ENCODE measurements at places on chromosomes 6 and 20. TPM values are rescaled to one million over a fixed set of nuclear protein-coding genes. Genes with fewer than 3 reads are reported as not detected.

DNA sequence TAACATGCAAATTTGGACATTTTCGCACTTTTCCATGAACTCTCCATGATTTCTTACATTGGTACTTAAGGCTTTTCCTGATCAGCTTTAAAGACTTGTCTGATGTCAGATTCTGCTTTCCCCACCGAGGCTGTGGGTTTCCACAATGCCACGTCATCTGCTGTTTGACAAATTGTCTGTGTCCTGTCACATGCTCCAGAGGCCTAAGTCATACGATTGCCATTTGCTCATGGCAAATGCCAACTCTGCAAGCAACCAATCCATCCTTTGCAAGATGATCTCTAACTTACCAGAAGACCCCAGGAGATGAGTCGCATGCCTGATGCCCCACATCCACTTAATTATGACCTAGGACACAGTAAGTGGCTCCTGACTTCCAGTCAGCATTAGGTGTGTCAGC, 556.5 kb downstream of the BMP2 start:
- no peaks in the 10 kb centered on the region for H3K36me3 ChIP-seq
- H3K27ac ChIP-seq: no peak overlapping the region
- no peaks in the 10 kb centered on the region for H3K4me1 ChIP-seq
- H3K27me3 ChIP-seq: peaks cover 6% of the 10 kb centered on the region
- DNase-seq: no peak

GRCh38 chr20:48669946-48670605, 157.7 kb downstream of the PREX1 start:
- H3K27me3 ChIP-seq: no peaks in the 10 kb centered on the region
- no peak overlapping the region for H3K27ac ChIP-seq
- H3K4me3 ChIP-seq: no peak overlapping the region
- peaks cover 2% of the 10 kb centered on the region for H3K36me3 ChIP-seq
- no peaks in the 10 kb centered on the region for H3K4me1 ChIP-seq

DNA sequence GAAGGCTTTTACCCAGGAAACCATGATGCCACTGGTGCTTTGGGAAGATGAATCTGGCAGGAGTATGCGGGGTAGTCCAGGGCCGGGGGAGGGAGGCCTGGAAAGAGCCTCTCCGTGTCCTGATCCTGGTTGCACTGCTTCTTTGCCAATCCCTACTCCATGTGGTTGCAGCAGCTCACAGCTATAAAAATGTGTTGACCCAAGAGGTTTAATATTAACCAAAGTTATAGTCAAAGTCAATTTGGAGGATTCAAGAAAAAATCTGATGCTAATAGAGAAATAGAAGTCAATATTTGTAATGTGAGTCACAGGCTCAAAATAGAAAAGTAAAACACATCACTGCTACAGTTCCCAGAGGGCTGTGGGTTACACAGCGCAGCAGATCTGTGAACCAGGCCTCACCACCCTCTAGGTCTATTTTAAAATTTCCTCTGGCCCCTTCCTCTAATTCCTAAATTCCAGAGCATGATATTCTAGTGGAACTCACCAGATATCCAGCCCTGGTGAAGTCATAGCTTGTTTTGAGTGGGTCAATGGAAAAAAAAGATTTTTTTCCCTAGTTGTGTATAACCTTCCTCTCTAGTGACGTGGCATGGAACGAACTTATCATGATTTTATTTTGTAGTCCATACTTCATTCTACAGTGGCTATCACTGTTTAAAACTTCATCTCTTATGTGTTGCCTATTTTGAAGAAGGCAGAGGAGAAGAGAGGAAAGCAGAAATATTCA, 63.2 kb upstream of the BMP2 start:
- H3K4me3 ChIP-seq: no peak overlapping the region
- peak overlapping the region; percentile 95 for H3K27ac ChIP-seq
- DNase-seq: no peak
- no peaks in the 10 kb centered on the region for H3K27me3 ChIP-seq

The ULBP1 gene
- 0.64 TPM for total RNA-seq

The BACH2 gene
- 12.3 TPM for total RNA-seq

- H3K36me3 ChIP-seq: no peaks in the 10 kb centered on the region
- DNase-seq: no peak
- H3K27me3 ChIP-seq: no peaks in the 10 kb centered on the region
- no peaks in the 10 kb centered on the region for H3K4me1 ChIP-seq
Observed at GRCh38 chr6:85432554-85432953, 17.3 kb upstream of the NT5E start.

The FRK gene
- 8.6 TPM for total RNA-seq

The VPS16 gene
- 47.8 TPM for total RNA-seq

DNA sequence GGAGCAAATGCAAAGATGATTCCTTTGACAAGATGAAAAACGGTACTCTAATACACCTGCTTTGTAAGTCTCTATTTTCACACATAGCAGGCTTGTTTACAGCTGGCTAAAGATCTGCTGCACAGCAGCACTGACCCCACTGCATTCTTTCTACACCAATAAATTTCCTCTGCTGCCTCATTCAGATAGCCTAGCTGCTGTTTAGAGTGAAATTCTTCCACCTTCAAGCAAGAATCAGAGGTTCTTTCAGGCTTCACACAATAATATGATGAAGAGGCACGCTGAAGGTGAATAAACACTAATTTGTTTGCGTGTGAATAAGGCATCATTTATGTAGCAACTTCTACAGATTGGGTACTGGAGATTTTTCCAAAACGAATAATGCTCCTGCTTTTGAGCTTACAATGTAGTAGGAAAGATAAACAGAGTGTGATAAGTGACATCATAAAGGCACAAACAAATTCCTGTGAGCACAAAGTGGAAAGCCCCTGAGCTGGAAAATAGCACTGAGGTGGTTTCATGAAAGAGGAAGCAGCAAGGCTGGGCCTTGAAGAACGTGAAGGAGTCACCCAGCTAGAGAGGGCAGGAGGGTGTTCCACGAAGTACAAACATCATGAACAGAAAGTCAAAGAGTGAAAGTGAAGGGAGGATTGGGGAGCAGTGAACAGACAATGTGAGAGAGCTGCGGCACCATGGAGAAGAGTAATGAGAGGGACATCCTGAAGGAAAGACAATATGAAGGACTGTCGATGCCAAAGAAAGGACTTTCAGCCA, 543.4 kb downstream of the CD83 start:
- DNase-seq: no peak
- H3K36me3 ChIP-seq: no peaks in the 10 kb centered on the region

DNA sequence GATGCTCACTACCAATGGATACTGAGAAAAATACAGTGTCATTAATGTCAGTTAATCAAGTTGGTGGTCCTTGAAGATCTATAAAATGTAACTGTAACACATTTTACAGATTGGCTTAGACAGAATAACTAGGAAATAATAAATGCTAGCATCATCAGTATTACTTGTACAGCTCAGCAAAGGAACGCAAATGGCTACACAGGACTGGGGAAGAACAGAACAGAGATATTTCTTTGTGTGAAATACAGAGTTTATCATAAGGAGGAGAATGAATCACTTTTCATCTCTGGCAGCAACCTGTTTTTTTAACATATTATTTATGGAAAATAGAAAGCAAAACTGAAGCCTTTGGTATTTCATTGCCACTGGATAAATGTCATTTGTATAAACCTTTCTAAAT, 8.2 kb upstream of the QKI start:
- H3K36me3 ChIP-seq: peaks cover 2% of the 10 kb centered on the region
- H3K27ac ChIP-seq: no peak overlapping the region
- DNase-seq: no peak
- H3K27me3 ChIP-seq: peaks cover 5% of the 10 kb centered on the region
- H3K4me1 ChIP-seq: peaks cover 9% of the 10 kb centered on the region
- no peak overlapping the region for H3K4me3 ChIP-seq

DNA sequence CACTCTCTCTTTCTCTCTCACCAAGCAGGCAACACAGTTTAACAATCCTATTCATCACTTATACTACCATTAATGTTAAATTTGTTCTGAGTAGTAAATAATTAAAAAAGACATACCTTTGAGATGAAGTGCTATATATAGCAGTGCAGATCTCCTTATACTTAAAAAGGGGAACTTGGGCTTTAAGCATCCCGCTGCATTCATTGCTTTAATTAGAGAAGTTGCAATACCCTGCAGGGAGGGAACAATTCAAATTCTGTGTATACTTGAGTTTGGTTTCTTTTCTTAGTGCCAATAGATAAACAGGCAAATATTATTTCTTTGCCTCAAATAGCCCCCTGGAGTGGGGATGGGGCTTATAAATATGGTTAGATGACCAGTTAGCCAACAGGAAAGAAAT, 10.8 kb upstream of the ZBTB24 start:
- peaks cover 3% of the 10 kb centered on the region for H3K27me3 ChIP-seq
- no peak for DNase-seq
- H3K27ac ChIP-seq: no peak overlapping the region

DNA sequence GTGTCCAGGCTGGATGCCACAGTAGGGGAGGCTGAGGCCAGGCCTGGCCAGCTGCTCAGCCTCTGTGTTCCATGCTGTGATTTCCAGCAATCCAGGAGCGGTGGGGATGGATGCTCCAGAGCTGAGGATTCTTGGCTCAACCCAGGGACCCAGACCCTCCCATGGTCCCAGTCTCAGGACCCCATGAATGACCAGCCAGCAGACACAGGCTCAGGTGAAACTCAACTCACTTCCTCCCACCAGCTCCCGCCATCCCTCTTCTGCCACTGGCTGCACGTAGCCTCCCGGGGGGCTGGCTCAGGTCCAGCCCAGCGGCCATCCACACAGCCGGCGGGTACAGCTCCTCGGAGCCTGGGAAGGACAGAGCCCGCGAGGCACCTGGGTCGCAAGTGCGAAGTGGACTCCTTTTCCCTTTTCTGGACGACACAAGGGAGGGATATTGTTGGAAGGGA, 54.5 kb upstream of the DACT2 start:
- H3K27ac ChIP-seq: no peak overlapping the region
- no peaks in the 10 kb centered on the region for H3K36me3 ChIP-seq
- peaks cover 35% of the 10 kb centered on the region for H3K27me3 ChIP-seq
- no peak overlapping the region for H3K4me3 ChIP-seq
- H3K4me1 ChIP-seq: peaks cover 24% of the 10 kb centered on the region

DNA sequence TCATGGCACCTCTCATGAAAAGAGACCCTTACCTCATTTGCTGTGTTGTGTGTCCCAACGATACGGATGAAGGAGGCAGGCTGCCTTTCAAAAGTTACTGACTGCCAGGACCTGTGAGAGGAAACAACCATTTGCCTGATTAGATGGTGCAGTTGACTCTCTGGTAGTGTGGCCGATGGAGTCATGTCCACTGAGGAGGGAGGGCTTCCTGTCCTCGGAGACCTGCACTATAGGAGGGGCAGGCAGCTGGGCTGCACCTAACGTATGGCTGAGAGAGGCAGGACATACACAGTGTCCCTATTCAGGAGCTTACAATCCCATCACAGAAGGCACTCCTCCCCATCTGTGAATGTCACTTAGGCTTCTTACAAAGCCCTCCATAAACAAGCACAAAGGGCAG, 373.0 kb downstream of the ZFAND3 start:
- no peak for DNase-seq
- peaks cover 7% of the 10 kb centered on the region for H3K27me3 ChIP-seq
- no peak overlapping the region for H3K4me3 ChIP-seq
- peaks cover 1% of the 10 kb centered on the region for H3K36me3 ChIP-seq
- H3K27ac ChIP-seq: no peak overlapping the region
- H3K4me1 ChIP-seq: peaks cover 9% of the 10 kb centered on the region

DNA sequence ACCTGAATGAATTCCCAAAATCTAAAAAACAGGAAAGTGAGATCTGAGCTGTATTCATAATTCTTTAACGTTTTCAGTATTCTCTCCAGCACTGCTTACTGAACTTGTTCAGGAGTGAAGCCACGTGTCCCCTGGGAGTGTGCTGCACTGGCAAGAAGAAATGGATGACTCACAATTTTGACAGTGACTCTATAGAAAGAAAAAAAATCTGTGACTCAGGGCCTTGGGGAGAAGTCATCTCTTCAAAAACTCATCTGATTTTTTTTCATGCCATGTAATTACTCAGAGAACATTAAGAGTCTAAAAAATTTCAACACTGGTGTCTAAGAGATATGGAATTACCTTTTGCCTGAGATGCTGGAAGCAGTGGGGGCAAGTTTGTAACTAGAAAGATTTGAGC, 39.7 kb downstream of the ANKEF1 start:
- H3K36me3 ChIP-seq: no peaks in the 10 kb centered on the region
- DNase-seq: no peak
- H3K27me3 ChIP-seq: no peaks in the 10 kb centered on the region
- peaks cover 3% of the 10 kb centered on the region for H3K4me1 ChIP-seq
- no peak overlapping the region for H3K4me3 ChIP-seq
- H3K27ac ChIP-seq: no peak overlapping the region
